Urothelium cell line (cell line): ENCODE measurements at places on chromosomes 6 and 20.

- no peak for DNase-seq
Measured at GRCh38 chr6:146305951-146306350, 237.7 kb upstream of the RAB32 start.

DNA sequence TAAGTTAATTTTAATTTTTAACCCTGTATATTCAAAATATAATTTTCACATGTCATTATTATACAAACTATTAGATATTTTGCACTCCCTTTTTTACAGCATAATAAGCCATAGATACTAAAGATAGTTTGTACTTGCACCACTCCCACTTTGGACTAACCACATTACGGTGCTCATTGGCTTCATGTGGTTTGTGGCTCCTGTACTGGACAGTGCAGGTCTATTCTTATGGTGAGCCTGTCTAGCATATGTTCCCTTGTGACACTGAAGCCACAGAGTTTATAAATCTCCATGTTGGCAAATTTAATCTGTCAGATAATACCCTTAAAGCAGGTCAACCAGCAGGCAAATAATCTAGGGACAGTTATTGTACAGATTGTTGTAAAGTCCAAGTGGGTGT lies 354.4 kb upstream of the KCNQ5 start:
- DNase-seq, result no peak

- peak; percentile 46 for DNase-seq
Measured at GRCh38 chr6:140485740-140486449, 1111.4 kb upstream of the CITED2 start.

GRCh38 chr20:3714092-3714491 lies 1.7 kb upstream of the SIGLEC1 start:
- DNase-seq, result no peak

DNA sequence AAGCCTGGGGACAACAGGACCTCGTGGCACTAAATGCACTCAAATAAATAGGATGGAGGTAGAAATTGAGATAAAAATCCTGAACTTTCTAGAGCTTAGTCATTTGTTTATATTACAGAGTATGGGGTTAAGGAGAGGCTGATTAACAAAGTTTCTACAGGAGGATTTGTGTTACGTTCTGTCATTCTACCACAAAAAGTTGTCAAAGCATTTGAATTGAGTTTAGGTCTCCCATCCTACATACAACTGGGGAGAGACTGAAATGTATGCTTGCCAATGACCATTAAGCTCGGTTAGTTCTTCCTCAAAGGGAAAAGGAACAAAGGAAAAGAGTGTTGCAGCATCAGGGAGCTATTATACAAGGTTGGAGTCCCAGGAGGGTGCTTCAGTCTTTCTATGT lies 597.9 kb downstream of the COL12A1 start:
- DNase-seq, result no peak

DNA sequence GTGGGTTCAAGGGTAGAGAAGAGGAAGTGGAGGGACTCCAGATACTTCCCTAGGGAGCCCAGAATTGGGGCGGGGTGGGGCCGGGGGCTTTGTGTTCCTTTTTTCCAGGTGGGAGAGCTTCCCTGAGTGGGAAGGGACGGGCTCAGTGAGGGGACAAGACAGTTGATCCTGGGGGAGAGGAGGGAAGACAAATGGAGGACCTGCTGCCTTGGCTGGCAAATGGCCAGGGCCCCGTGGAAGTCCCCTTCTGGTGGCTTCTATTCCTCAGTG lies 2.6 kb downstream of the CTSZ start:
- no peak for DNase-seq

GRCh38 chr6:141607956-141608355 lies 524.8 kb upstream of the GJE1 start:
- no peak for DNase-seq

- DNase-seq, result no peak
Measured at GRCh38 chr6:53918854-53919510, 124.2 kb downstream of the LRRC1 start.

GRCh38 chr20:43016257-43016656 lies 173.4 kb downstream of the PTPRT start:
- no peak for DNase-seq

DNA sequence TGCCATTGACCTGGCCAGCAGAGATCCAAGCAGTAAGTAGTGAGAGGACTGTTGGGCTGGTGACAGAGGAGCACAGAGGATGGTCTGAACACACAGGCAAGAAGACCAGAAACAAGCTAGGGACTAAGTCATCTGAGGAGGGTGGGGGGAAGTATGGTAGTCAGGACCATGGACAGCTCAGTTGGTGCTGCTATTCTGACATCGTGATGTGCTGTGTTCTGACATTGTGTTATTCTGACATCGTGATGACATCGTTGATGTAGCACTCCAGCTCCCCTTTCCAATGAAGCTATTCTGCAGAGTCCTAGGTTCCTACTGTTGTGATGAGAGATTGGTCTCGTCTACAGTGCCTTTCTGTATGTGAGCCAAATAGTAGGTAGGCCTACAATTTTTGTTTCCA lies 28.7 kb downstream of the CFAP206 start:
- peak; percentile 54 for DNase-seq

GRCh38 chr6:40164345-40164755 lies 230.1 kb upstream of the MOCS1 start:
- peak; percentile 88 for DNase-seq

DNA sequence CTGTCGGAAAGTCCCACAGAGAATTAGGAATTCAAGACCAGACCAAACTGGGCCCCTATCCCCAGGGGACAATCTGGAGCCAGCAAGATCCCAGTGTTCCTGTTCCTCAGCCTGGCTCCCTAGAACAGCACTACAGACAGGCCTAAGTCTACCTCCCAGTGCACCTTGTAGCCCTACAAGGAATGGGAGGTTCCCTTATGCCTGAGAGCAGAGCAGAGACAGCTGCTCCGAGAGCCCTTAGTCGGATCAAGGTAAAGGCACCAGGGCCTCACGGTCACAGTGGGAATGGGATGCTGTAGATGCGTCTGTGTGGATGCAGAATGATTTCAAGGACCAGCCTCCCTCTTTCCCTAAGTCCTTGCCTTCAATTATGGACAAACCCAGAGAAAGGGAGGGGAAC lies 204.5 kb upstream of the STXBP5 start:
- DNase-seq, result no peak

- DNase-seq, result no peak
Measured at GRCh38 chr6:167796192-167796981, 30.3 kb upstream of the AFDN start.

GRCh38 chr20:40635971-40636370 lies 53.1 kb downstream of the MAFB start:
- DNase-seq, result no peak

GRCh38 chr20:8457978-8458377 lies 325.9 kb downstream of the PLCB1 start:
- no peak for DNase-seq

- DNase-seq, result peak; percentile 81
Measured at GRCh38 chr20:56249244-56249955, 868 bp downstream of the MC3R start.

DNA sequence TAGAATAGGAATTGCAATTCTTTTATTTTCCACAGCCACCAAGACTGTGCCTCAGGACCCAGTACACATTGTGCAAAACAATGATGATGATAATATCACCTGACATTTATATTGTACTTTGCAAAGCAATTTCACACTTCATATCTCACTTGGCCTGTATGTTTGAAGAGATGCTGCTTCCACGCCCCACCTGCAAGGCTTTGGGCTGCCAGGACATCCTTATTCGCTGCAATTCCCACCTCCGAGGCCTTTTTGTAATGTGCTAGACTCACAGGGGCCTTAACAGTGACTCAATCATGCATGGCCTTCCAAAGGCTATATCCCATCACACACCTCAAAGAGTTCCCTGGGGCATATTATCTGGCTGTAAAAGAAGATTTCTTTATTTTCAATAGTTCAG lies 200.9 kb downstream of the MYLK4 start:
- no peak for DNase-seq

GRCh38 chr20:50038574-50038991 lies 55.8 kb downstream of the SNAI1 start:
- no peak for DNase-seq

DNA sequence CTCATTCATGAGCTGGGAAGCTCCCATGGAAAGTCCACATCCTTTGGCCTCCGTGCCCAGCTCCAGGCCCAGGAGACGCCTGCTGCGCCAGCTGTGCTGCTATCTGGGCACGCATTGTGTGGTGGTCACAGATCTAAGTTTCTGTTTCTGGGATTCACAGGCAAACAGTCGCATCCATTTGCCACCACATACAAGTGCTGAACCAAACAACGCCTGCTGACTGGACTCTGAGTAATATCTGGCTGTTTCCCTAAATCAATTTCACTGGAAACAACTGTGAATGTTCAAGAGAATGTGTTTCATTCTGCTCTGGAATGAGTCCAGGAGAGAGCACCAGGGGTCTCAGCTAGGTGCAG lies 45.5 kb downstream of the IRF4 start:
- no peak for DNase-seq

- DNase-seq, result no peak
Measured at GRCh38 chr6:126631363-126631762, 291.4 kb downstream of the CENPW start.

GRCh38 chr20:21548390-21549035 lies 34.6 kb upstream of the NKX2-2 start:
- no peak for DNase-seq

DNA sequence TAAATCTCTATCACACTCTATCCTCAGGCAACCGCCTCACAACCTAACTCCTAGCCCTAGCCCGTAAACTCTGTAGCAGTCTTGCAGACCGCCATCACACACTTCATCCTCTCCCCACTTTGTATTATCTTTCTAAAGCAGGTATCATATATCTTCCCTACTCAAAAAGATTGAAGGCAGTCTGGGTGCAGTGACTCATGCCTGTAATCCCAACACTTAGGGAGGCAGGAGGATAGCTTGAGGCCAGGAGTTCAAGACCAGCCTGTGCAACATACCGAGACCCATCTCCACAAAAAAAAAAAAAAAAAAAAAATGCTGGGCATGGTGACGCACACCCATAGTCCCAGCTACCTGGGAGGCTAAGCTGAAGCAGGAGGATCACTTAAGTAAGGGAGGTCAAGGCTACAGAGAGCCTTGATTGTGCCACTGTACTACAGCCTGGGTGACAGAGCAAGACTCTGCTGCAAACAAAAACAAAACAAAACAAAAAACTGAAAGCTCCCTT lies 22.9 kb downstream of the RANBP9 start:
- DNase-seq, result no peak

DNA sequence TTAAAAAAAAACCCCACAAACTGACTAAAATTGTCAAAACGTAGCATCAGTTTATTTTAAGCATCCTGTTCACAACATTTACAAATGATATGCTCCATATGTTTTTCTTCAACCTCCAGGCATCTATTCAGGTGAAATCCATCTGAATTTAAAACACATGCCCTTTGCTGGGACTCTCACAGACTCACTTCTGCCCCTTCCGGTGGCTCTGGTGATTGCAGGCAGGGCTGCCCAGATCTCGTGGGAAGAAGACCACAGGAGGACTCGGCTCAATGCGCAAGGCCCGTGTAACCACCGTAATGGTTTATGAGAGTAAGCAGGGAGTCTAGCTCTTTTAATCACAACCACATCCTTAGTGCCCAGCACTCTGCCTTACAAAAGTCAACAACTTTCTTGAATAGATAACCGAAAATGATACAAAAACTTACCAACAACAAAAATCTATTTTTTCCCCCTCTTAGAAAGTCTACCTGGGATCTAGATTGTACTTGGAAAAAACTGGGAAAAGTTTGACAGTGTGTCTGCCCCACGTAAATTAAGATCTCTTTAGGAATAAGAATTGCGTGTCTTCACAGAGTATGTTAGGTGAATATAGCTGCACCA lies 139.1 kb downstream of the KIF16B start:
- DNase-seq, result peak; percentile 47

DNA sequence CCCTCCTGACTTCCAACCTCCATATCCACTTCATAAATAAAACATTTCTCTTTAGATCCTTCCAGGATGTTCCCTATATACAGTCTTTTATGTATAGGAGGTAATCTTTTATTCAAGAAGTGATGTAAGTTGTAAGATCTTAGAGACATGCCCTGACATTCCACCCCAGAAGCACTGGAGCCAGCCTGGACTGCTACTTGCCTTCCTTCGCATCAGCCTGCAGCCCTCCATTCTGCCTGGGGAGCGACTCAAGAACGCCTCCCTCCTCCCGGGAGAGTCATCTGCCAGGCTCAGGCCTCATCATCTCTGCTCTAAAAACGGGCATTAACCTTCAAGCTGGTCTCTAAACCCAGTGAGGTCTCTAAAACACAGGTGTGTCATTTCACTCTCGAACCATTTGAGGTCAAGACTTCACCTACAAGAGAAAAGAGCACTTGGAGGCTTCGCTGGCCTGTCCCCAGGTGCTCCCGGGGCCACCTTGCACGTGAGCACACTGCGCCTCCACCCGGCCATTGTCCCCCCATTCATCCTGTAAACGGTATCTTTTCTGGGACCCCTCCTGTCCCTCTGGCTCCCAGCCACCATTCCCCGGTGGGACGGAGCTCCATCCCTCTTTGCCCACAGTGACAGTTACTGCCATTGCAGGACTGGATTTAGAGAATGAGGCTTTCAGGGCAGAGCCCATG lies 107.5 kb upstream of the PDE10A start:
- DNase-seq, result no peak
